Hematopoietic multipotent progenitor cell treated with erythropoietin and hydrocortisone succinate and interleukin-3 and kit ligand, for 15 days (in vitro differentiated cells): ENCODE measurements at places on chromosomes 4 and X.
A peak's percentile ranks its signal among the peaks of the same experiment; 100 is the strongest.

GRCh38 chr4:134668237-134668636, 466.6 kb upstream of the PABPC4L start:
- DNase-seq: no peak

DNA sequence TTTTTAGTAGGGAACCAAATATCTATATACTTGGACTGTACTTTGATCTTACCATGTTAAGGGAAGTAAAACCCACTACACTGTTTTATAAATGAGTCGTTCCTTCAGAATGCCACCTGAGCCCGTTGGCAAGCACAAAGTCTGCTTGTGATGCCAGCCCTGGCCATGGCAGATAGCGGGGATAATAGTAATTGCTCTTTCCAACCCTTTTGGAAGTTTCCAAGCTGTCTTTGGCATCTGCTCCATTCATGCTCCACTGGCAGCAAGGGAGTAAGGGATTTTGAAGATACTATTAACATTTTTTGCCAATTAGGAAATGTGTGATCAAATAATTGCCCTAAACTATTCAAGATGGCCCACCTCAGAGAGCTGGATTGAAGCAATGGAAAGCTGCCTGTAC, 689.2 kb upstream of the SLIT2 start:
- no peak for DNase-seq

- DNase-seq: no peak
Measured at GRCh38 chr4:121800638-121800960, 524 bp upstream of the EXOSC9 start.

- peak; percentile 4 for DNase-seq
Measured at GRCh38 chrX:103253608-103254007, 1.3 kb downstream of the TCEAL8 start.

GRCh38 chr4:180696460-180697092, 1546.6 kb upstream of the TENM3 start:
- DNase-seq: no peak

GRCh38 chrX:1306909-1307625, 29.5 kb upstream of the IL3RA start:
- DNase-seq: no peak

GRCh38 chr4:53646795-53647194, 55.5 kb upstream of the LNX1 start:
- DNase-seq: no peak

- no peak for DNase-seq
Measured at GRCh38 chr4:8618421-8618820, 25.9 kb downstream of the CPZ start.

- DNase-seq: no peak
Measured at GRCh38 chr4:14078326-14078725, 450.8 kb upstream of the BOD1L1 start.

DNA sequence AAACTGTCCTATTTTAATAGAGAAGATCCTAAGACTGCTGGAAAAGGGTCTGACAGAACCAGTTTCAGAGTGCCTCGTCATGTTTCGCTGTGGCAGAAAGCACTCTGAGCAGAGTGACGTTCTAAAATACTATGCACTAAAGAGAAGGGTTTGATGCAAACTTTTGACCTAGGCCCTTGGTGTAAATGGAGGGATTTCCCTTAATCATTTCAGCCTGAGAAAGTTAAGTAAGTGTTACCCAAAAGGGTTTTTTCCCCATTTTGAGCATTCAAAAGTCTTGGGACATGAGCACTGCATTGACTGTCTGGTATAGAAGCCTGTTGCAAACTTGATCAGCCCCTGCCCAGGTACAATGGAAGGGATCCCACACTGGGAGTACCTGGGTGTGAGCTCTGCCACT, 157.5 kb upstream of the ATOH1 start:
- no peak for DNase-seq

DNA sequence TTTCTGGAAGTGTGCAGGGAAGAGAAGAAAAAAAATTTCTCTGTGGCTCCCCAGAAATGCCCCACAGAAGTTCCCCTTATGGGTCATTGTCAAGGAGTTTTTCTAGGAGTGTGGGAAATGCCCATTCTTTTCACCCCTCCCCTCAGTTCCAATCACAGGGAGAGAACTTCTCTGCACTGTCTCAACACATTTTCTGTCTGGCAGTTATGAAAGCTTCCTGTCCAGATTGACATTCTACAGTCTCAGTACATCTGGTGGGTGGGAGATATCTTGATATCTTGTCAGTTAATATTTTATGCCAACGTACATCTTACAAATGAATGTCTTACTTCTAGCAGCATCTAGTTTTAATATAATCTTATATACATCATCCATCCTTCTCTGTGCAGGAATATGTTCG, 566.8 kb upstream of the AADAT start:
- DNase-seq: no peak

GRCh38 chr4:170243662-170244288, 154.0 kb upstream of the AADAT start:
- no peak for DNase-seq

- no peak for DNase-seq
Measured at GRCh38 chrX:10212395-10212794, 55.6 kb downstream of the CLCN4 start.

DNA sequence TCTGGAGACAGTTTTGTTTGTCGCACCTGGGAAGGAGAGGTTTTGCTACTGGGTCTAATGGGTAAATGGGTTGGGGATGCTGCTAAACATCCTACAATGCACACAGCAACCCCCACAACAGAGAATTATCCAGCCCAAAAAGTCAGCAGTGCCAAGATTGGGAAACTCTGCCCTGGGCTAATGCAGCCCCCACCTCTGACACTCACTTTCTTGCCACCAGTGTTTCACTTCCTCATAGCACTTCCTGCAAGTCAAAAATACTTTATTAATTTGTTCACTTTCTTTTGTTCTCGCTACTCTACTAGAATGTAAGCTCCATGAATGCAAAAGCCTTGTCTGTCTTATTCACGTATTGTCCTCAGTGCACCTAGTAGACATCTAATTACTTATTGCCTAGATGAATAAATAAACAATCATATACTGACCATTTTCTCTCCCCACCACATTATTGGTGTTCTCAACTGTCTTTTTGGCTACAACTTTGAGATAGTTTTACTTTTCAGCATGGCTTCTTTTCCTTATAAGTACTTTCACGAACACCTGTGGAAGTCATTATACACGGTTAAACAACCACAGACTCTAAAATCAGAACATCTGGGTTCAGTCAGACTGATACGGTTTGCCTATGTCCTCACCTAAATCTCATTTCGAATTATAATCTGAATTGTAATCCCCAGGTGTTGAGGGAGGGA, 82.0 kb upstream of the PITX2 start:
- no peak for DNase-seq

- DNase-seq: peak; percentile 2
Measured at GRCh38 chrX:103063191-103063845, 653 bp downstream of the BEX1 start.

DNA sequence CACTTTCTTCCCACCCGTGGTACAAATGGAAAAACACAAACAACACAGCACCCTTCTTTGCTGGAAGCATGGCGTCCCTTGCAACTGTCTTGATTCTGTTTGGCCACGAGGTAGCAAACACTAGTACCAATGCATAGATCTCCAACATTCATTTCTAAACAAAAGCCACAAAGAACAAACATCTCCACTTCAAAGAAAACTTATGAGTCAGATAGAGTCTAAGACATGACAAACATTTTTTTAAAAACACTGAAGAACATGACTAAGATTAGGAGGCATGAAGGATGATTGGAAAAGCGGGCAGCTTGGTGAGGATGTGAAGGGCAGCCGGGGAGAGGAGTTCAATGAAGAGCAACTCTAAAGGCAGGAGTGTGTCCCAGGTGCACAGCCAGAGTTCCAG, 197.6 kb upstream of the FAM9B start:
- no peak for DNase-seq

- DNase-seq: no peak
Measured at GRCh38 chr4:10050721-10051120, 29.4 kb upstream of the SLC2A9 start.

GRCh38 chr4:112651641-112652040, 14.7 kb downstream of the LARP7 start:
- no peak for DNase-seq

- no peak for DNase-seq
Measured at GRCh38 chr4:102786279-102786678, 25.5 kb upstream of the MANBA start.

GRCh38 chr4:48082956-48083355, 51.1 kb downstream of the TXK start:
- DNase-seq: no peak

GRCh38 chrX:151019856-151020255, 36.7 kb downstream of the HMGB3 start:
- no peak for DNase-seq

DNA sequence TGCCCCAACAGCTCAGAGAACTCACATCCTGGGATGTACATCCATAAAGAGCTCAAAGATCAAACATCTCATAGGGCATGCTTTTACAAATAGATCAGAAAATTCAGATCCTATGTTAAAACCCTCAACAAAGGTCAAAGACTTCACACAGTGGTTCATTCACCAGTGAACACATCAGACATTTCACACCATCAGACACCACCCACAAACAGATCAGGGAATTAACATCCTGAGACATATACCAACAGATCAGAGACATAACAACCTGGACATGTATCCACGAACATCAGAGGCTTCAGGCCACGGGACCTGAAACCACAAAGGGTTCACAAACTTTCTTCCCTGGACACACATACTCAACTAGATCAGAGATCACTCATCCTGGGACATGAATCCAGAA, 23.4 kb downstream of the SUV39H1 start:
- no peak for DNase-seq

- DNase-seq: no peak
Measured at GRCh38 chrX:71617742-71618141, 569 bp downstream of the CXCR3 start.

GRCh38 chr4:77582156-77582555, 23.5 kb upstream of the CXCL13 start:
- no peak for DNase-seq
